Smooth muscle cell of the pulmonary artery (primary cell): ENCODE measurements at places on chromosomes 6 and 20. TPM values are rescaled to one million over a fixed set of nuclear protein-coding genes. Genes with fewer than 3 reads are reported as not detected.

The SAMD5 gene
- total RNA-seq, result 0.76 and 0.85 TPM in 2 replicates

The GSTA3 gene
- total RNA-seq, result not detected in 2 replicates

The DDO gene
- total RNA-seq, result 3.6 and 5.9 TPM in 2 replicates

The RSPO3 gene
- total RNA-seq, result 1.7 and 8.0 TPM in 2 replicates

The TRIM40 gene
- not detected in 2 replicates for total RNA-seq

The GLO1 gene
- total RNA-seq, result 75.3 and 101 TPM in 2 replicates

The SLC17A3 gene
- not detected in 2 replicates for total RNA-seq

The C6orf118 gene
- not detected in 2 replicates for total RNA-seq

The ESF1 gene
- total RNA-seq, result 9.8 and 10.7 TPM in 2 replicates

The CCR6 gene
- not detected in 2 replicates for total RNA-seq

The C6orf62 gene
- total RNA-seq, result 128 and 169 TPM in 2 replicates

The BPIFB1 gene
- 0.07 TPM in 1 of 2 replicates, not detected in the other for total RNA-seq

The GMPR gene
- 11.6 and 12.6 TPM in 2 replicates for total RNA-seq

The STXBP5 gene
- total RNA-seq, result 80.7 and 81.3 TPM in 2 replicates

The MTRF1L gene
- total RNA-seq, result 18.3 and 20.7 TPM in 2 replicates

The ANKRD6 gene
- 14.9 and 24.0 TPM in 2 replicates for total RNA-seq
